ENCODE measurements at places on chromosomes 1 and 21.

- DNase-seq, result no peak
Measured at GRCh38 chr1:161013131-161013487, 7.8 kb downstream of the F11R start.

DNA sequence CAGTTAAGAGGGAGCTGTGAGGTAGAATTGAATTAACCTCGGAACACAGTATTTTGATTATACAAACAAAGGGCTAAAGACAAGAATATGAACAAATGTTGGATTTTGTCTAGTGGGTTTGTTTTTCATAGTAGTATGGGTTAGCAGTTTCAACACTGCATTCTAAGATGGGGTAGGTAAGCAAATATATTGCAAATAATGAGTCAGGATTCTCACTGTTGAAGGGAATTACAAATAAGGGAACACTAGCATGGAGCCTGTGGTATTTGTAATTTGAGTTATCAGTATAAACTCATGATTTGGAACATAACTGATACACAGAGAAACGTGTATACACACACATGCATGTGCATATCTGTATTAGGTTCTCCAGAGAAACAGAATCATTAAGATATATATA lies 44.5 kb downstream of the CD55 start:
- DNase-seq, result no peak

DNA sequence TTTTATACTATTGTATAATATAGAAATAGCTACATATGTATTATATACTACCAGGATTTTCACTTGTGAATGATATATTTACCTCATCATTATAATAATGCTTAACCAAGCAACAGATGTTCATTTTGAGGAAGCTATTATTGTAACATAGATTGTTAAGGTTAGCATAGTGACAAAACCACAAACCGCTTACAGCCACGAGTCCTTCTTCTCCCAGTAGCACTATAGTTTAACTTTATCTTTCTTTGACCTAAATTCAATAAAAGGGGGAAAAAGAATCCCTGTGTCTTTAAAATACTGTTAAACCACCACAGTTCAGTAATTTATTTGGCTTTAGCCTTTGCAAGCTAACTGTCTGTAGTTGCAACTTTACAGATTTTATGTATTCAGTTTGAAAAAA lies 1039.4 kb upstream of the B3GALT2 start:
- DNase-seq, result no peak

DNA sequence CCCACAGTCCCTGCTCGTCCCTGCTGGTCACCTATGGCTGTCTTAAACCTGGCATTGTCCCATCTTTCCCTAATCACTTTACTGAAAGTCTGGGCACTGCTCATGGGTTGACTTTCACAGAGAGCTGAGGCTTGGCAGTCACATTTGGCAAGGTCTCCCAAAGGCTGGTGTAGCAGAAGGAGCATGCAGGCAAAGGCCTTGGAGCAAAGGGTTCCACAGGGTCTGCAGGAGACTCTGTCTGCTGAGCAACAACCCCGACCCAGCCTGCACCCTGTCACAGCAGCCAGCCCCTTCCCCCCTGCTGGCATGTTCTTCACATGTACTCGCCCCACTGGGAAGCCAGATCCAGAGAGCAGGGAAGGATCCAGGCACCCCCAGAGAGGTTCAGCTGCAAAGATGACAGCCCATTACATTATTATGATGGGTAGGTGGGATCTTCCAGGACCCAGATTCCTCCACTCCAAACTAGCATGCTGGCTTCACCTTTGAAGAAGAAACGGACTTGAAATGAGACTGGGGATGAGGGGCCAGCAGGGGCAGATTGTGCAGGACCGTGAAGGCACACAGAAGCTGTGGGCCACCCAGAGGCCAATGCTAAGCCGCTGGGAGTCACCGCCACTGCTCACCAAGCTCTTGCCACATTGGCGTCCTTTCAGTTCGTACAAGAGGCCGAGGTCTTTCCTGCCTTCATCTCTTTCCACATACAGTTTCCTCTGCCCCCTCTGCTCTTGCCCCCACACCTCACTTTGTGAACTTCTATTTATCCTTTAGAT lies 14.2 kb upstream of the TMEM125 start:
- DNase-seq, result no peak

DNA sequence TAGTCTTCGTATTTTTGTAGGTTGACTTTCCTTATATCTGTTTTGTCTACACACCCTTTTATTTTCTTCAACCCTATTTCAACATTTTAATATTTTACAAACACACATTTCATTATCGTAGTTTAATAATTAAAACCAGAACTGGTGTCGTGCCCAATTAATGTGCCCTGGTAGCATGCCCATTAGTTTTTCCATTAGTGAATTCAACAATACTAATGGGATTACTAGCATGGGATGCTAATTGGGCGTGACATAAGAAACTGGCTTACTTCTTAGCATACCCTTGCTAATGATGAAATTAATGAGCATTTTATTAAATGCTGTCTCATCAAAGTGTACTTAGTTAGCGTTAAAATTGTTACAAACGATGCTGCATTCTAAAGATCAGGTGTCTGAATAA lies 332.7 kb downstream of the USH2A start:
- no peak for DNase-seq

DNA sequence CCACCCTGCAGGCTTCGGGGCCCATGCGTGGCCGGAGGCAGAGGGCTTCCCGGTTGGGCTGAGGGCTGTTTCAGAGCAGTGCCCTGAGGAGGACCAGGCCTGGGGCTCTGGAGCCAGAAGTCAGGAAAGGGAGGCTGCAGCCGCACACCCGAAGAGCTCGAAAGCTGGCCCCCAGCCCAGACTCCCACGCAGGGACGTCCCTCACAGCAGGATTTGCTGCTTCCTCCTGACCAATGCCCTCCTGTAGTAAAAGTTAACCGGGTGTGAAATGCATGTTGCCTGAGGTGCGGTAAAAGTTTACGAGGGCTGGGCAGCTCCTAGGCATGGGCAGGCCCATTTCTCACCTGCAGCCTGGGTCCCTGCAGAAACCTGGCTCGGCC lies 101.5 kb upstream of the ARHGEF16 start:
- DNase-seq, result no peak

GRCh38 chr1:201539561-201540431 lies 869 bp downstream of the NAV1 start:
- DNase-seq, result peak; percentile 22

DNA sequence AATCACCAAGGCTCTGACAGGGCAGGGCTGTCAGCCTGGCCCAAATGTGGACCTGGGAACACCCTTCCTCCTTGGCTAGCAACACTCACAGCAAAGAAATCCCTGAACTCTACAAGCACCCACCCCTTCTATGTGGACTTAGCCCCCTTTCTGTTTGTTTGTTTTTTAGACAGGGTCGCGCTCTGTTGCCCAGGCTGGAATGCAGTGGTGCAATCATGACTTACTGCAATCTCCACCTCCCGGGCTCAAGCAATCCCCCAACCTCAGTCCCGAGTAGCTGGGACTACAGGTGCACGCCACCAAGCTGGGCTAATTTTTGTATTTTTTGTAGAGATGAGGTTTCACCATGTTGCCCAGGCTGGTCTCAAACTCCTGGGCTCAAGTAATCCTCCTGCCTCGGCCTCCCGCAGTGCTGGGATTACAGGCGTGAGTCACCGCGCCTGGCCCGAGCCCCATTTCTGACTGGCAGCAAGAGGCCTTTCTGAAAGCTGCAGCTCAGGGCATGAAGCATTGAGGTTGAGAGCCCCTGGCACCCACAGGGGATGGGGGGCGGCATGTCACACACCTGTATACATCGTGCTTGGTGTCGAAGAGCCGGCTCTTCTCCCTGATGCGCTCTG lies 16.2 kb downstream of the RIPK4 start:
- DNase-seq, result no peak

- no peak for DNase-seq
Measured at GRCh38 chr1:61851849-61852669, 109.8 kb downstream of the PATJ start.
